ENCODE measurements at places on chromosomes 16 and 17. TPM values are rescaled to one million over a fixed set of nuclear protein-coding genes. Genes with fewer than 3 reads are reported as not detected.

GRCh38 chr16:63983401-63983800 is 1138.5 kb downstream of the CDH11 start:
- DNase-seq: no peak

GRCh38 chr16:2852731-2853507 is 5.1 kb downstream of the PRSS22 start:
- DNase-seq: no peak

GRCh38 chr16:24851700-24852099 is 5.9 kb downstream of the SLC5A11 start:
- no peak for DNase-seq

The ABCC3 gene
- total RNA-seq: 30.2 TPM
